Nephron progenitor cell (in vitro differentiated cells): ENCODE measurements at places on chromosomes 4 and X.

DNA sequence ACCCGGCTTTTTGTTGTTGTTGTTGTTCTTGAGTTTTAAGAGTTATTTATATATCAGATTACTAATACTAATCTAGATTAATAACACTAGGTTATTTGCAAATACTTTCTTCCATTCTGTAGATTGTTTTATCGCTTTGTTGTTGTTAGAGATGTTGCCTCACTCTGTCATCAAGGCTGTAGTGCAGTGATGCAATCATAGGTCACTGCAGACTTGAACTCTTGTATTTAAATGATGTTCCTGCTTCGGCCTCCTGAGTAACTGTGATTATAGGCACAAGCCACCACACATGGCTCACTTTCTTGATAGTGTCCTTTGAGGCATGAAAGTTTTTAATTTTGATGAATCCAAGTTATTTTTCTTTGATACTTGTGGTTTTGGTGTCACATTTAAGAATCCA lies 129.0 kb downstream of the VSIG4 start:
- no peak for DNase-seq

GRCh38 chr4:2910409-2910808 lies 52.8 kb downstream of the NOP14 start:
- DNase-seq = no peak

- DNase-seq = no peak
These were observed 11.8 kb downstream of the ANOS1 start for GRCh38 chrX:8720136-8720535.

DNA sequence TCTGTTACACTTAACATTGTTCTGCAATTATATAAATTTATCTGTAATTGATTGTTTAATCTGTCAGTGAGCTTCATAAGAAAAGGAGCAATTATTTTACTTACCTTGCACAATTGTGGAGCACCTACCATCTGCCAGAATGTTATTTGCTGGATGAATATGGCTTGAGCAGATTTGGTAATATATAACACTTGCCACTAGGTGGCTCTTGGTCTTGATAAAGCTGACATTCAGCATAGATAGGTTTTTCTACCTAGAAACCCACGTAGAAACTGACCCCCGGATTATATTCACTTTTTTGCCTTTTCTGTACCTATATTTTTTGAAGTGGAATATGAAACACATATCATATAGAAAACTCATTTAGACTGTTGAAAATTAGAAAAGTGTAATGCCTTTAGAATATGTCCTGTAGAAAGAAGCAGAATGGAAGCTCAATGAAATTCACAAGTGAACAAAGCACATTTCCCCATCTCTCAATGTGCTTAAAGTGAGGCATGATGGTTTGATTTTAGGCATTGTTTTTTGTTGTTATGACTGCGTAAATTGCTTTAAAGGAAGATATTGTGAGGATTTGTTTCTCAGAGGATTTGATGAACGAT lies 9.5 kb downstream of the RBPJ start:
- DNase-seq = no peak

- DNase-seq = no peak
These were observed 2.0 kb upstream of the PROM1 start for GRCh38 chr4:16085822-16086221.

- no peak for DNase-seq
These were observed 55.6 kb upstream of the RBM47 start for GRCh38 chr4:40685300-40685699.

GRCh38 chrX:35842674-35843073 lies 44.5 kb downstream of the MAGEB16 start:
- DNase-seq = no peak

DNA sequence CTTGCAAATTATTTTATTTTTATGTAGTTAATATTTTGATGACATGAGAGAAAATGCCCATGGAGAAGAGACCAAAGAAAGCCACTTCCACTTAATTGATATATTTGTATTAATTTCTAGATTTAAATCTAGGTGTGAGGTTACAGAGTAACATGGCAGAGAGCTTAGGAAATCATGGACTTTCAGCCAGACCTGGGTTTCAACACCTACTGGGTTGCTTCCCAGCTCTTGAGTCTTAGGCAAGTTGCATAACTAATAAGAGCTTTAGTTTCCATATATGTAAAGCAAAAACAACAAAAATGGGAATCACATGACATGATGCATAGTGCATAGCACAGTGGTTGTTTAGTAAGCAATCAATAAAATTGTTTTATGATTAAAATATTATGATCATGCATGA lies 413.3 kb downstream of the CCSER1 start:
- DNase-seq = no peak

DNA sequence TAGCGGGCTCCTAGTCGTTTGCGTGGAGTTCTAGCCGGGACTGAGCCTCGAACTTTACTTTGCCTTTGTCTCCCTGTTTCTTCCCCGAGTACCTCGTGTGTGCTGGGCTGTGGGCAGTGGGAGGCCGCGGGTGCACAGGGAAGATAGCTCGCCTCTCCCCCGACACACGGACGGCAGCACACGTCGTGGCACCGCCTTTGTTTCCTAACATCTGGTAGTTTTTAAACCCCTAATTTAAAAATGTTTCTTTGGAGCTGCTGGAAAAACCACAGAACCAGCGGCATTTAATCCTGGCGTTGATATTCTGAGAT lies 866 bp downstream of the RBM46 start:
- no peak for DNase-seq

DNA sequence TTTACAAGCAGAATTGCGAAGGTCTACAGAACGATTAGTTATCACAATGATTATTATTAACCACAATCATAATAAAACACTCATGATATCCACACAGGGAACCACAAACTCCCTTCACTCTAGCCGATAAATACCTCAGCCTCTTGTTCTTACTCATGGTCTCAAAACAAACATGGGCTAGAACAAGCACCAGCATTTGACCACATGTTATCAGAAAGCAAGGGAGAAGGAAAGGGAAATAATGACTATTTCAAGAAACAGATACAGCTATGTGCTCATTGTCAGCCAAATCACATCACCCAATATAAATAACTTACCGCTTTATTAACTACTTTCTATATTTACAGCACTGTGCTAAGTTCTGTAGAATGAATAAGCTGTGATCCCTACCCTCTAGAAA lies 663.2 kb upstream of the HTR2C start:
- no peak for DNase-seq

- no peak for DNase-seq
These were observed 36.4 kb downstream of the EDA2R start for GRCh38 chrX:66602381-66602938.

- no peak for DNase-seq
These were observed 23.6 kb downstream of the MORC4 start for GRCh38 chrX:106976416-106976815.

GRCh38 chr4:52659001-52659721 lies at the start of gene USP46:
USP46 (minus strand) TSS chr4:52659301; CDS start chr4:52659150, 151 bp downstream.
- DNase-seq = peak; percentile 80

DNA sequence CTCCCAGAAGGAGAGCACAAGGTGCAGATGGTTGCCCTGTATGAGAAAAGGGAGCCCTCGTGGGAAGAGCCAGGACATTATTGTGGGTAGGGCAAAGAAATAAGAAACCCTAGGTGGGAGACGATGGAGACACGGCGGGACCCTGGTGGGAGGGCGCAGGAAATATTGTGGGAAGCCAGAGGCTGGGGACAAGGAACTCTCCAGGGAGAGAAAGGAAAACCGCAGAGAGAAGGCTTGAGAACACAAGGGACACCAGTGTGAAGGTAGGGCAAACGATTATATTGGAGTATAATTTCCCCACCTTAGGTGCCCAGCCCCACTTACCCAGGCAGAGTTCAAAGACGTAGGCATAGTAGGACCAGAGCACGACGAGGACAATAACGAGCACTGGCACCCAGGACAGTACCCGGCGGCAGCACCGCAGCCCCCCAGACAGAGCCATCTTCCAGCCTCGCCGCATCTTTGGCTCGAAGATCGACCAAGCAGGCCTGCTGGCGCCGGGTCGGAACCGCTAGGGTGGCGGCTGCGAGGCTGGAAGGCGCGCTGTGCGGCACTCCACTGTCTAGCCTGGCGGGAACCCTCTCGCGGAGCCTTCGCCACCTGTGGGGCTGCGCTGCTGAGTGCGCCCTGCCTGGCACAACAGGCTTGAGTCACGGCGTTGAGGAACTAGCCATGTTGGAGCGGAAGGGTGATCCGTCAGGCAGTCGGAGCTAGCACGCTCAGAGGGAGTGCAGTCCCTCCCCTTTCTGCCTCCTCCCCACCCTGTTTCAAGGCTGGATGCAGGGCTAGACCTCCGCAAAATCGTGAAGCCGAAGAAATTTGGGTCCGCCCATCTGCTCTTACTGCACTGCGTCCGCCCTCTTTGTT lies at the start of gene ZDHHC15:
Gene ZDHHC15, minus strand, starts transcription at position 473 of the 867 bp plus-strand sequence. Its CDS starts 13 bp downstream, at position 460.
- peak; percentile 58 for DNase-seq

DNA sequence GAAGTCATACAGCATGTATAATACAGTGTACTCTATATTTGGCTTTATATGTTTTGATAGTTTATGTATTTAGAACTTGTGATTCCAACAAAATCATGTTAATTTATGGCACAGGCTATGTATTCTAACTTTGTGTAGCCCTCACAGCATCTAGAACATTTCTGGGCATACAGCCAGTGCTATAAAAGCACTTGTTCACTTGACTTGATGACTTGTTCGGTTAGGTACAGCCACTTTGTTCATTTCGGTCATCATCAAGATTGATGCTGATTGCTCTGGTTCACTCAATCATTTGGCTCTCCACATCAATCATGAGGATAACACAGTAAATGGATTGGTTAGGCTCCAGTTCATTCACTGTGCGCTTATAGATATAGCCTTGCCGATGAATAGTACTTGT lies 97.6 kb upstream of the IRS4 start:
- DNase-seq = no peak

DNA sequence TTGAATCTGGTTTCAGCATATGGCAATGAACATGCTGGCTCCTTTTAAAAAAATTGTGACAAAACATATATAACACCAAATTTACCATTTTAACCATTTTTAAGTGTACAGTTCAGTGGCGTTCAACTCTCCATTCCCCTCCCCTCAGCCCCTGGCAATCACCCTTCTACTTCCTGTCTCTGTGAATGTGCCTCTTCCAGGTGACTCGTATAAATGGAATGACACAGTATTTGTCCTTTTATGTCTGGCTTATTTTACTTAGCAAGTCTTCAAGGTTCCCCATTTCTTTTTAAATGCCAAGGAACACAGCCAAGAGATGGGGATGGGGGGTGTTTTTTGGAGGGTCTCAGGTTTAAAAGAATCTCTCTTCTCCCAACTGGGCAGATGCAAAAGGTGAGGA lies 35.4 kb upstream of the BCLAF3 start:
- no peak for DNase-seq

DNA sequence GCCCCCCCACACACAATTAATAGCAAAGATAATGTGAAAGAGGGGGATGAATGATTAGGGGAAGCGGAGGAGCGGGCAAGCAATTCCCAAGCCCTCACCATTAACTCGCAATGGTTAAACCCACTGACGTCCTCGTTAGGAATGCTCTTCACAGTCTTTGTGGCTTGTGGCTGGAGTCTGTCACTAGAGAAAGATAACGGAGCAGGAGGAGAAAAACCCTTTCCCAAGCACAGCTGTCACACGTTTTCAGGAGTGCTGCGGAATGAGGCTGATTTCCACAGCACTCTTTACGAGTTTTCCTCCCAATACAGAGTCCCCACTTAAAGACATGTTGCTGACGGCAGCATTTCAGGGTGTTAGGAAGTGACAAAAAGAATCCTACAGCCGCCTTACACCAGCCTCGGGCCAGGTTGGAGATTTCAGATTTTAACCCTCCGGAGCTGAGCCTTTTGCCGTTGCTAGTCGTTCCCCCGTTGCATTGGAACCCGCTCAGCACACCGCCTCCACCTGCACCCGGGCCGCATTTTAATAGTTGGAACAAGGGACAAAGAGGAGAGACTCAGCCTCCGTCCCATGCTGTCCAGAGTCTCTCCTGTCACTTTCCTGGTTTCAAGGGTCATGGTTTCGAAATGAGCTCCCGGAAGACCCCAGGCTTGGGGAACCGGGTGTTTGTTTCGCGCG lies 92.2 kb downstream of the GEMIN8 start:
- DNase-seq = no peak

DNA sequence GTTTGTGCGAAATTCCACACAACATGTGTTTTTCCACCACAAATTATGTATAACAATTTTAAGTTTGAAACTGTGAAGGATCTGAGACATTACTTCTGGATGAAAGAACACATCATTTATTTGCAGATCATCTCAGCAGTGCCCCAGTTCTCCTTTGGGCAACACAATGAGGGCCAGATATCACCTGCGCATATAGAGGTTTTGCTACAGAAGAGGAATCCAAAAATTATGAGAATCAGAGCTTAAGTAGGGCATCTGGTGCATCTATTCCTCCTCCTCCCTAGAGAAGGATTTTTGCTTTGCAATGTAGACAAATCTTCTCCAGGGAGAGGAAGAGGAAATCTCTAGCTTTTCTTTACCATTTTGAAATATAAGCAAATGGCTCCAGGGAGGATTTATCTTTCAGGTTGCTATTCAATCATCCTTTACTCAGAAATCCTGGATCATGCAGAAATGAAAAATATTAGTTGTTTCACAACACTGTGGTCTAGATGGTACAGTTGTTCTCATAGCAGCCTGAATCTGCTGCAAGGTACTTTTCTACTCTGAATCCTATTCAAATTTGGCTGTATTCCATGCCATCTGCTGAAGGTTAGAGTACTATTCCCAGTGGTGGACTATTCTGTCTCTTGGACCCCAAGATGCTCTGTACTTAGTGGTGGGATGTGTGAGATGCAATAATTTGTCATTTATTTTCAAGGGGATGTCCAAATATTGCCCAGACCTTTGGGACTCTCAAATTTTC lies 132.1 kb downstream of the SNCA start:
- DNase-seq = no peak

DNA sequence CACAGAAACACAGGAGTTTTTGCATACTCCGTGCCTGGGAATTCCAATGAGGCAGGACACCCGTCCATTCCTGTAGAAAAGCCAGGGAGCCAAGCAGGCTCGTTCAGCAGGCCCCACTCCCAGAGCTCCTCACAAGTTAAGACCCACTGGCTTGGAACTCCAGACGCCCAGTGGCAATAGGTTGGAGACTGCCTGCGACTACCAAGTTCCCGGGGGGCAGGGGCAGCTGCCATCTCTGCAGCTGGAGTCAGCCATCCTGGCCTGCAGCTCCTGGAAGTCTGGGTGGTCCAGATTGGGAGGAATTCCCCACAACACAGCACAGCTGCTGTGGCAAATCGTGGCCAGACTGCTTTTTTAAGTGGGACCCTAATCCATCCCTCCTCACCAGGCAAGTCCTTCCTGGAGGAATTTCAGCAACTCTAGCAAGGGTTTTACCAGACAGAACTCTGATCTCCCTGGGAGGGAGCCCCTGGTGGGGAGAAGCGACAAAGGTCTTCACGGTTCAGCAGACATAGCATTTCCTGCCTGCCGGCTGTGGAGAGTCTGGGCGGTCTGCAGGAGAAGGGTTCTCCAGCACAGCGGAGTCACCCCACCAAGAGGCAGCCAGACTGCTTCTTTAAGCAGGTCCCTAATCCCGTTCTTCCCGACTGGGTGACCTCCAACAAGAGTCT lies 231.9 kb downstream of the STPG2 start:
- peak; percentile 39 for DNase-seq

GRCh38 chr4:47990145-47990544 lies 26.3 kb downstream of the CNGA1 start:
- DNase-seq = no peak

DNA sequence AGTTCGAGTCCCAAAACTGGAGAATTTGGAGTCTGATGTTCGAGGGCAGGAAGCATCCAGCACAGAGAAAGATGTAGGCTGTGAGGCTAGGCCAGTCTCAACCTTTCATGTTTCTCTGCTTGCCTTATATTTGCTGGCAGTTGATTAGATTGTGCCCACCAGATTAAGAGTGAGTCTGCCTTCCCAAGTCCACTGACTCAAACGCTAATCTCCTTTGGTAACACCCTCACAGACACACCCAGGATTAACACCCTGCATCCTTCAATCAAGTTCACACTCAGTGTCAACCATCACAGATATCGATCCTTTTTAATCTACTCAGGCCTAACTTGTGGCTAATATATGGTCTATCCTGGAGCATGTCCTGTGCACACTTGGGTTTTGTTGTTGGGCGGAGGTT lies 18.0 kb upstream of the MAEA start:
- DNase-seq = no peak
